Activated CD4-positive, CD25-positive, alpha-beta regulatory T cell treated with anti-CD3 and anti-CD28 coated beads, Interleukin-2, amount 50 U/mL, for 24 hours (primary cell): ENCODE measurements at places on chromosomes 7 and 10.
A peak's percentile ranks its signal among the peaks of the same experiment; 100 is the strongest.

DNA sequence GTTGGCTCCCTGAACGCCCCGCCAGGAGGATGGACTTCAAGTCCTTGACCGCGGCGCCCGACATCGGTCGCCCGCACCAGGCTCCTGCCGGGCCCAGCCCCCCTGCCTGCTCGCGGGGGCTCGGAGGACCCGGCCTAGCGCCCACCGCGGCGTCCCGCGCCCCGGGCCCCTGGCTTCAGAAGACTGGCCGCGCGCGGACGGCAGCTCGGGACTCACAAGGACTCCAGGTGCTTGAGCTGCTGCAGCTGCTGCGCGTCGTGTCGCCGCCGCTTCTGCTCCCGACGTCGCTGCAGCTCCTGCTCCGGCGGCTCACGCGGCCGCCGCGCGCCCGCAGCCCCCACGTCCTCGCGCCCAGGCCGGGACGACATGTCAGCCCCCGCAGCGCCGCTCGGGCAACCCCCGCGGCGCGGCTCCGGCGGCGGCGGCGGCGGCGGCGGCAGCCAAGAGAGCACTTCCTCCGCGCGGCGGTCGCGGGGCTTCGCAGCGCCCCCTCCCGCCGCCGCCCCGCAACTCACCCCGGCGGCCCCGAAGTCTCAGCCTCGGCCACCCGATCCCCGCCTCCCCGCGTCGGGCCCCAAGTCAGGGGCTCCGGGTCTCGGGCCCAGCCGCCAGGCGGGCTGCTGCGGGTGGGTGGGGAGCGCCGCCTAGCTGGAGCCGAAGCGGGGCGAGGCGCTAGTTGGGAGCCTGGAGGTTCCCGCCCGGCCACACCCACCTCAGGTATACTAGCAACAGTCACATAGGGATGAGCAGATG is at the start of gene RP9:
TSS of gene RP9 (minus strand) at position 400 of the 753 bp plus-strand sequence. CDS start at position 368, 32 bp downstream.
- peak; percentile 90 for ATAC-seq

- no peak for ATAC-seq
Observed at GRCh38 chr10:33236916-33237315, 97.6 kb downstream of the NRP1 start.

- ATAC-seq = peak; percentile 41
Observed at GRCh38 chr10:89301232-89301631, 614 bp upstream of the IFIT2 start.

GRCh38 chr7:27203365-27203953 is 3.6 kb upstream of the HOXA13 start:
- ATAC-seq = no peak

DNA sequence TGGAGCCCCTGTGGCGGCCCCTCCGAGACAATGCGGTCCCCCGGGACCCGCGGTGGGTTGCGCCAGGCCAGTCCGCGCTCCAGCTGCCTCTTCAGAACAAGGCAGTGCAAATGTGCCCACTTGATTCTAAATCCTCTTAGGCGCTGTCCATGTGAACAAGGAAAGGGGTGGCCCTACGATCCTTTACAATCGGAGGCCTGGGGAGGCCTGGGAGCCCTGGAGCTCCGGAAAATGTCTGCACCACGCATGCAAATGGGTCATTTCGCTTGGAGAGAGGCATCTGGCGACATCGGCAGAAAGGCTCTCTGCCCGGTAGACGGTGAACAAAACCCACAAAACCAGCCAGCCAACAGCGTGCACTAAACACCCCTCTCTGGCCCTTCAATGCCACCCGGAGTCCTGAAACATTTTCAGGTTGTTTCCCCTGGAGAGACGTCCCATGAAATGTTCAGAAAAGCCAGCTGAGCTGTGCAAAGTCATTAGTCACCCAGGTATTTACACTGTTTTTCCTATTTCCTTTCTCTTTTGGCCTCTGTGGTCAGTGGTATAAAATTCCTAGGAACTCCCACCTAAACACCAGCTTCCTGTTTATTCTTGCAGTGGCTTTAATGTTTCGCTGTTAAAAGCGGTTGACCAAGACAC is 102.8 kb upstream of the ZNF438 start:
- ATAC-seq = peak; percentile 10

DNA sequence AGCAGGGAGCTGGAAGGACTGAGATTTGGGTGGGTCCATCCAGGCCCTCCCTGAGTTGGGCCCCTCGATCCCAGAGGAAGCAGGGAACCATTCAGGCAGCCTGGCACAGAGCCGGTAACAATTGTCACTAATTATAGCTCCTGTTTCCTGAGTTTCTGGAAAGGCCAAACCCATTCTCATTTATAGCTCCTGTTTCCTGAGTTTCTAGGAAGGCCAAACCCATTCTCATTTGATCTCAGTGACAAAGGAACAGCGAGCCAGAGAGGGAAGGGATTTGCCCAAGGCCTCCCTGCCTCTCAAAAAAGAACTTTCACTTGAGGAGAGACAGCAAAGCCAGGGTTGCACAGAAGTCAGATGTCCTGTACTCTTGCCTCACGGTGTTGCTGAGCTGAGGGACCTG is 521.9 kb downstream of the TYW1 start:
- ATAC-seq = no peak

GRCh38 chr7:12127455-12127854 is 83.6 kb upstream of the TMEM106B start:
- ATAC-seq = no peak

DNA sequence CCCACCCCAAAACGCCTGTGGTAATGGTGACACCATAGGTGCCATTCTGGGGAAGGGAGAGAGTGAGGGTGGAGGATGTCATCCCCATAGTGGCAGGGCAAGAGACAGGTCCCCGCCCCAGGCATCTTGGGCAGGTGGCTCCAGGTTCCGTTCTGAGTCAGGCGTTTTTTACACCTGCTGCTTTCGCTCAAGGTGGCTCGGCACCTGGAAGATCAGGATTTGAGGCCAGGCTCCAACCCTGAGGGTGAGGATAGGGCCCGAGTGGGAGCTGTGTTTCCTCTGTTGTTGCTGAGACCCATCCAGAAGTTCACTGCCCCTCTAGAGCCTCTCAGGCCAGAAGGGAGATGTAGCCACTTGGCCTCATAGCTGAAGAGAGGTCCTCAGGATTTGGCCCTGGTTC is 36.6 kb upstream of the DUSP5 start:
- ATAC-seq = no peak

DNA sequence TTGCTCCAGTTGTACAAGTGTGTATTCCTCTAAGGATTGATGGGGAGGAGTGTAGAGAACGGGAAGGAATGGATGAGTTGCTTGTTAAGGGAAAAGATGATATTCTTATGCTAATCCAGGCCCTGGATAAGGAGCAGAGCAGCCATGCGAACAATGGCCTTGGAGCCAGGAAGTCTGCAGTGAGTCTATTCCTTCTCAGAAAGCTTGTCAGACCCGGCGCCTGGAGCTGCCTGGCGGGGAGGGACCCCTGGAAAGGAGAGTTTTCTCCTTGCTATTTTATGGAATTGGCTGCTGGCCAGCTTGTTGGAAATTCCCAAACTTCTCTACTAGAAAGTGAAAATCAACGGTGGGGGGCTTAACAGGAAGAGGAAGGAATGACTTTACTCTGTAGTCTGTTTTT is 89.1 kb downstream of the MMRN2 start:
- no peak for ATAC-seq

GRCh38 chr10:12279281-12279680 is 70.1 kb upstream of the CAMK1D start:
- ATAC-seq = no peak

DNA sequence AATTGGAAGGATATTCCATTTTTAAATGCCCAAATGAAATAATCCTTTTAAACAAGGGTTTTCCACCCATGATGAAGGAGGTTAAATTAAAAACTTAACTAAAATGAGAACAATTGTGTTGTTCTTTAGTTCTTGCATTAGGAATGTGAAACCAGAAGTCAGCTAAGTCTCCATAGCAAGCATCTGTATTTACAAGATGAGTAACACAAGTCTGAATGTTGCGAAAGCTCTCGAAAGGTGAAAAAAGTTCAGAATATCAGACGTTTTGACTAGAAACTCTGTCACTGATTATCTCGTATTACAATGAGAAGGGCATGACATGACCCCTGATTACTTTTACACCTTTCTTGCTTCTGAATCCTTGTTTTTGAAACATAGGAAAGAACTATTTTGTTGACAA is 149.6 kb downstream of the BICC1 start:
- ATAC-seq = no peak

GRCh38 chr10:132520177-132520811 is 17.3 kb upstream of the INPP5A start:
- ATAC-seq = no peak

- ATAC-seq = no peak
Observed at GRCh38 chr7:69225259-69225943, 372.9 kb upstream of the AUTS2 start.

GRCh38 chr7:98212532-98213041 is 1.3 kb downstream of the BHLHA15 start:
- ATAC-seq = no peak

DNA sequence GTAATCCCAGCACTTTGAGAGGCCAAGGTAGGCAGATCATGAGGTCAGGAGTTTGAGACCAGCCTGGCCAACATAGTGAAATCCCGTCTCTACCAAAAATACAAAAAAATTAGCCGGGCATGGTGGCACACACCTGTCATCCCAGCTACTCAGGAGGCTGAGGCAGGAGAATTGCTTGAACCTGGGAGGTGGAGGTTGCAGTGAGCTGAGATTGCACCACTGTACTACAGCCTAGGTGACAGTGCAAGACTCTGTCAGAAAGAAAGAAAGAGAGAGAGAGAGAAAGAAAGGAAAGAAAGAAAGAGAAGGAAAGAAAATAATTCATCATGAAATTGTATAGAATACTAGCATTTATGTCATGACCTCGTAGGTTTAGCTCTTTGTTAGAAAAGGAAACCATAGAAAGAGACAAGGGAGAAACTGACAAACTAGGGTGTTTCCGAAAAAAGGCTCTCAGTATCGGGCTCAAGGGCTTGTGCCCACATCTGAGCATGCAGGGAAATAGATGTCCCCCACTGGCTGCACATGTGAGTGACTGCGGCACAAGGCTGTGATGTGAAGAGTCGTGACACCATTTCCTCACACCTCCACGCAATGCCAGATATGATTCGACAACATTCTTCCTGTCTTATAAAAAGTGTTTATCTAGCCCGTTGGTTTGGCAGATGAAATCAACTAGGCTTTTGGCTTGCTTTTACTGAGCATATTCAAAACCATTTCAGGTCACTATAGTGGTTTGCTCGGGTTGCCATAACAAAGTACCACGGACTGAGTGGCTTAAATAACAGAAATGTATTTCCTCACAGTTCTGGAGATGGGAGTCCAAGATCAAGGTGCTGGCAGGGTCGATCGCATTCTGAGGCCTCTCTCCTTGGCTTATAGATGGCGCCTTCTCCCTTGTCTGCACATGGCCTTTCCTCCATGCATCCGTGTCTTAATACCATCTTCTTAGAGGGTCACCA is 2.0 kb downstream of the SRGN start:
- peak; percentile 80 for ATAC-seq

DNA sequence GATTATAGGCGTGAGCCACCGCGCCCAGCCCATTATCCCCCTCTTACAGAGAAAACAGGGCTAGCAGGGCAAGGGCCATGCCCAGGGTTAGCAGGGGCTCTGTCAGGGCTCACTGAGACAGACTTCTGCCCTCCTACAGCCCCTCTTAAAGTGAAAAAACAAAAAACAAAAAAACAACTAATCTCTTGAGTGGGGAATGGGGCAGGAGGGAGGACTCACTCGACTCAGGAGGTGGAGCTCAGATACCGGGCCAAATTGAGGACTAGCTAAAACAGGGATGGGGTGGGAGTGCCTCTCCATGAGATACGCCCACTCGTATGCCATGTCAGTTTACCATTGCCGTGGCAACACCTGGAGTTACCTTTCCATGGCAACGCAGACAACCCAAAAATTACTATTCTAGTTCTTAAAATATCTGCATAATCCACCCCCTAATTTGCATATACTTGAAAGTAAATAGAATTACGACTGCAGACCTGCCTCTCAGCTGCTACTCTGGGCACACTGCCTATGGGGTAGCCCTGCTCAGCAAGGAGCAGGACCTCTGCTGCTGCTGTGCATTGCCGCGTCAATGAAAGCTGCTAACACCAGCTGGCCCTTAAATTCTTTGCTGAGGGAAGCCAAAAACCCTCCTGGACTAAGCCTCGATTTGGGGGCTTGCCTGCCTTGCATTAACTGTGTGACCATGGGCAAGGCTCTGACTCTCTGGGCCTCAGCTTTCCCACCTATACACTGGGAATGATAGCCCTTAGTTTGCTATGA is 13.4 kb downstream of the SSC4D start:
- no peak for ATAC-seq

GRCh38 chr10:131802996-131803395 is 97.8 kb upstream of the PPP2R2D start:
- ATAC-seq = no peak

- ATAC-seq = no peak
Observed at GRCh38 chr7:87934699-87935383, 790 bp downstream of the ADAM22 start.

GRCh38 chr7:143376396-143376795 is 4.7 kb upstream of the ZYX start:
- ATAC-seq = no peak

DNA sequence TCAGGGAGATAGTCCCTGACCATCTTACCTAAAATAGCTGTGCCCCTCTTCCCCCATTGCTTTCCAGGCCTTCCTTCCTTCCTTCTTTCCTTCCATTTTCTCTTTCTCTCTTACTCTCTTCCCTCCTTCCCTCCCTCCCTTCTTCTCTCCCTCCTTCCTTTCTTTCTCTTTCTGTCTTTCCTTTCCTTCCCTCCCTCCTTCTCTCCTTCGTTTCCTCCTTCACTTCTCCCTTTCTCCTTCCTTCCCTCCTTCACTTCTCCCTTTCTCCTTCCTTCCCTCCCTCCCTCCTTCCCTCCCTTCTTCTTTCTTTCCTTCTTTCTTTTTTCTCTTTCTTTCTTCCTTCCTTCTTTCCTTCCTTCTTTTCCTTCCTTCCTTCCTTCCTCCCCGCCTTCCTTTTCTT is 24.6 kb upstream of the MKX start:
- ATAC-seq = no peak

DNA sequence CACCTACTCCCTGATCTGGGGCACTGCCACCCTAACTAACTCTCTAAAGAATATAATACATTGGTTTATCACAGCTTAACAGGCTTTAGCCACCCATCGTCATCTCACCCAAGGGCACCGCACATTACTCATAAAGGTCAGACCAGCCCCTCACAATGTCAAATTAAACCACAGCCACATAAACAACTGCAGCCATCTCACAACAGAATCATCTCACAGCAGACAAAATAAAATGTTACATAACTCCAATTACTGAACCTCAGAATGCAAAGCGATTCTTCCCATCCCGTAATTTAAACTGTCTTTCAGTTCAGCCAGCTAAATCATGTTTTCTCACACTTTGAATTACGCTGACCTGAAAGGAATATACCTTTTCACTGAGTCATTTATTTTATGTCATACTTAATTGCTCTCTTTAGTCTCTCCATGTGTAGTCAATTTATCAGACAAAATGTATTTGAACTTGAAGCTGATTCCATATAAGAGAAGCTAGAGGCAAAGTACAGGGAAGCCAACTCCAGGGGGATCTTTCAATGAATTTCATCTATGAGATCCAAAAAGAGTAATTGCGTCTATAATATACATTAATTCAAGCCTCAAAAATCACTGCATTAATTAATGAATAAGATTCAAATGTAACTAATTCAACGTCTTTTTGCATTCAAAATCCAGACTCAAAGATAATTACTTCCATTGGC is 96.9 kb upstream of the NEBL start:
- ATAC-seq = no peak
